Tongue (tissue), 3 donors: ENCODE measurements at places on chromosomes 12 and 14. TPM values are rescaled to one million over a fixed set of nuclear protein-coding genes. Genes with fewer than 3 reads are reported as not detected.

DNA sequence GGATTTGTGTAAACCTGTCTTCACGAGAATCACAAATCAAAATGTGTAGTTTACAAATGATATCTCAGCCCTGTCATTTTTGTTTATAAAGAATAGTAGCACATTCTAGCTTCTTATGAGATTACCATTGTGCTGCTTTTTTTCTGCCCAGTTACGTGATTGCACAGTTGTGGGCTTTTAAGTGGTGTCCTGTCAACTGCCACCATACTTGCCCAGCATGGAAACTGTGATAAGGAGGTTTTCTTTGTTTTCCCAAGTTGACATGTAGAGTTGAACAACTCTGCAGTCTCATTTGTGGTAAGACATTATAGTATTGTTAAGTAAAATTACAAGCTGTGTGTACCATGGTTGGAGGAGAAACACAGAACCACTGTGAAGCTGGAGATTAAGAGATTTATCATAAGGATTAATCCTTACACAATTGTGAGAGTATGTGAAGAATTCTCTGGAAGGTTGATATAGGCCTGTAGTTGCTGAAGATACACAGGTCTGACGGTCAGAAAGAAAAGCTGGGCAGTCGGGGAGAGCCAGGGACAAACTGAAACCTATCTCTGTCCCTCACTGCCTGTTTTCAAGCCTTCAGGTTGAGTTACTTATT, 12.2 kb downstream of the CHURC1 start:
- no peak for DNase-seq

DNA sequence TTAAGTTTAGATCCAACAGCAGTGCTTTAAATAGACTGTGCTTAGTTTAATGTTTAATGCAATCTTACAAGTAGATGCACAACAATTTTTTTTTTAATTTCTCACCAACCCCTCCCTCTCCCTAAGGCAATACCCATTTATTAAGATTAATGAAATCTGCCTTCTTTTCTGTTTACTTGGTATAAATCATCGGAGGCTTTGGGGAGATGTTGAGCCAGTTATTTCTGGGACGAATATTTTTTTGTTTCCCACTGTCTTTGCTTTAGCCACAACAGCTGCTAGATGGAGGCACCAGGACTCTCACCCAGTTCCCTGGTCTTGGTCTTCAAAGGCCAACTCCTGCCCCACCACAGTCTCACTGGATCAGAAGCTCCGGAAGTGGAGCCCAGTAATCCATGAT, 113.4 kb downstream of the PLXNC1 start:
- no peak for DNase-seq

DNA sequence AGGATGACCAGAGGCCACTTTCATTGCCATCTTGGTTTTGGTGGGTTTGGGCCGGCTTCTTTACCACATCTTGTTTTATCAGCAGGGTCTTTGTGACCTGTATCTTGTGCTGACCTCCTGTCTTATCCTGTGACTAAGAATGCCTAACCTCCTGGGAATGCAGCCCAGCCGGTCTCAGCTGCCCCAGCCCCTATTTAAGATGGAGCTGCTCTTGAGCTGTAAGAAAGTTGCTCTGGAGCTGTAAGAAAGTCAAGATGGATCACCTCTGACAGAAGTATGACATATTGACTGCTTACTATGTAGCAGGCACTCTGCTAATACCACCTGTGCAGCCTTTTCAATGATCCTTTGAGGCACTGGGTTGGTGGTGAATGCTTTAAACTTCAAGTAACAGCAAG, 52.1 kb downstream of the RIN3 start:
- DNase-seq = no peak

Gene OTUB2
- 0.41 TPM for total RNA-seq

- no peak for DNase-seq
Measured at GRCh38 chr12:104054681-104055346, 4.8 kb upstream of the GLT8D2 start.

GRCh38 chr12:68011882-68012207, 22.6 kb downstream of the IFNG-AS1 start:
- no peak for DNase-seq

DNA sequence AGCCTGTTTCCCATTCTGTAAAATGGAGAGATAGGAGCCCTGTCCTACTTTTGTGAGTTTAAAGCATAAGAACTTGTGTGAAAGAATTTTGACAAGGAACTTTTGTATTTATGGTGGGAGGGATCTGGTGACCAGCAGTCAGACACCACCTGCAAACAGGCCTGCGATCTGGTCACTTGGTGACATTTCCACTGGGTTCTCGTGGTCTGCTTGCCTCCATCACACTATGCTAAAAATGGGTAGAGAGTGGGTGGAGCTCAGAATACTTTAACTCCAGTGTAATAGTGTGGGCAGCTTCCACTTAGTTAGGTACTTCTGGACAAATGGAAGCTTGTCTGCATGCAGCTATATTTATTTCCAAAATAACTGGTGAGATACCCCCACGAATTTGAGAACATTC, 26.5 kb upstream of the PLXNC1 start:
- no peak for DNase-seq

Gene PUS1
- total RNA-seq = 10.1 TPM

DNA sequence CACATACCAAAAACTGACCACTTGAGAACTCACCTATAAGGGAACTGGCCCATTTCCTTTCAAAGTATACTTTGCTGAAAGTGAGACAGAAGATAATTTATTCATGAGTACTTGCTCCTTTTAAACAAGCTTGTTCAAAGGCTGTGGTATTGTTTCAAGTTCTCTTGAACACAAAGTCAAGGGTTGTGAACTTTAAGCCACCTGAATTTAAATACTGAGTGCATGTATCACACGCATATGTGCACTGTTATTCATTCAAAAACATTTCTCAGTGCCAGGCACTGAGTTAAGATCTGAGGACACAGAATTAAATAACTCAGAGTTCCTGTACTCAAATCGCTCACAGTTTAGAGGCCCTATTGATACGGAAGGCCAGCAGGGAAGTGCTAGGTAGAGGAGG, 19.1 kb upstream of the LDHB start:
- no peak for DNase-seq

DNA sequence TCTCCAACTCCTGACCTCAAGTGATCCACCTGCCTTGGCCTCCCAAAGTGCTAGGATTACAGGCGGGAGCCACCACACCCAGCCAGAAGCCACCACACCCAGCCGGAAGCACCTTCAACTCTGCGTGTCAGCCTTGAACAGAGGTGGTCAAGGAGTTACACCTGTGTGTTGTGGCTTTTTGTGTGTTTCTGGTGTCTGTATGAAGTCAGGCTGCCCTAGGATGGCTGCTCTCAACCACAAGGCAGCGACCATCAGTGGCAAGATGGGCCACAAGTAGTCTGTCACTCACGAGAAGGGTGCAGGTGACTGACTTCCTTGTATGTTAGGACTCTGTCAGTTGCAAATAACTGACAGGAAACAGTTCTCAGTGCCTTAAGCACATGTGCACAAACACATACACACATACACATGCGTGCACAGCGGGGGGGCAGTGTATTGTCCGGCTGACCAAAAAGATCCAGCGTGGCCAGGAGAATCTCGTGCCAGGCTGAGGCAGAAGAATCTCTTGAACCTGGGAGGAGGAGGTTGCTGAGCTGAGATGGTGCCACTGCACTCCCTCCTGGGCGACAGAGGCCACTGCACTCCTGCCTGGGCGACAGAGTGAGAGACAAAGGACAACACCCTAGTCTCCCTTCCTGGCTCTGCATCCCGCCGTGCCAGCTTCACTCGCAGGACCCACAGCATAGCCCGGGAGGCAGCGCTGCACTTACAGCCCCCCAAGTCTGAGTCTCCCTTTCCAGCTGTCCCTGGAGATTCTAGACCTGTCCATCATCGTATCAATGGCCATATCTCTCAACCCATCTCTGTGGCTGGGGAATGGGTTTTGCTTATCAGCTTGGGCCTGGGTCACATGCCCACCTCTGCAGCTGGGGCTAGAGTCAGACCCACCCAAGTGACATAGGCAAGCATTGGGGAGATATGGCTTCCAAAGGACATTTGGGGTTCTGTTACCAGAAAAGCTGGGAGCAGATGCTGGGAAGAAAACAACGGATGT, 13.7 kb downstream of the P2RX4 start:
- no peak for DNase-seq

DNA sequence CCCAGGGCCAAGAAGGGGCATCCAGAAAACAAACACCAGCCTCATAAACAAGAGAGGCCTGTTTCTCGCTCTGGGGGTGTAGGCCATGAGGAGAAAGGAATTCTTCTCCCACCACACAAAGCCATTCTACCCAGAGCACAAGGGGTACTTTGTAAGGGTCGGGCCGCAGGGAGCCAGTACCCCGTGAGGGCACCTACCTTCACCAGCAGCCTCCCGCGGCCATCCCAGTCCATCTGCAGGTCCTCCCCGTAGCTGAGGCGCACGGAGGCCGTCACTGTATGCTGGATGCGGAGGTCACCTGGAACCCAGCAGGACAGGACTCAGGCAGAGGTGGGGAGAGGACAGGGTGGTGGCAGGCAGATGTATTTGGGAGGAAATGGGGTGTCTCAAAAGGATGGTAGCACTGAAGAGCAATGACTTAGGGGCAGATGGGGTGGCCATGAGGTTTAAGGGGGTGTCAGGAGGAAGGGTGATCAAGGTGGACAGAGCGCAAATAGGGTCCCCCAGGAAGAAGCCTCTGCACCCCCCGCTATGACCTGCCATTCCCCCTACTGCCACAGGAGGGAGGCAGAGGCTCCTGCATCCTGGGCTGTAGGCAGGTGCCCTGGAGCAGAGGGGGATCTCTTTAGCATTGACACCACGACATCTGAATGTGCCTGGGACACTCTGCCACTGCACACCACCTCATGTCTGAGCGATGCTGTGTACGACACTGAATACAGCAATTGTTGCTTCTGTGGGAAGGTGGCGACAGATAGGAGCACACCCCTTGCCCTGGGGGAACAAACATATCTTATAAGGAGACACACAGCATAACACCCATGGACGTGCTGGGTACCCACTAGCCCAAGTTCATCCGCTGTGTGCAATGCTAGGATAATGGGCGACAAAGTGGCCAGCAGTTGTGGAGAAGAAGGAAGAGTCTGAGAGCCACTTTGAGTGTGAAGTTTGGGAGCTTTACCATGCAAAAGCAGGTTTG, 61.4 kb downstream of the VWF start:
- peak; percentile 76 for DNase-seq

DNA sequence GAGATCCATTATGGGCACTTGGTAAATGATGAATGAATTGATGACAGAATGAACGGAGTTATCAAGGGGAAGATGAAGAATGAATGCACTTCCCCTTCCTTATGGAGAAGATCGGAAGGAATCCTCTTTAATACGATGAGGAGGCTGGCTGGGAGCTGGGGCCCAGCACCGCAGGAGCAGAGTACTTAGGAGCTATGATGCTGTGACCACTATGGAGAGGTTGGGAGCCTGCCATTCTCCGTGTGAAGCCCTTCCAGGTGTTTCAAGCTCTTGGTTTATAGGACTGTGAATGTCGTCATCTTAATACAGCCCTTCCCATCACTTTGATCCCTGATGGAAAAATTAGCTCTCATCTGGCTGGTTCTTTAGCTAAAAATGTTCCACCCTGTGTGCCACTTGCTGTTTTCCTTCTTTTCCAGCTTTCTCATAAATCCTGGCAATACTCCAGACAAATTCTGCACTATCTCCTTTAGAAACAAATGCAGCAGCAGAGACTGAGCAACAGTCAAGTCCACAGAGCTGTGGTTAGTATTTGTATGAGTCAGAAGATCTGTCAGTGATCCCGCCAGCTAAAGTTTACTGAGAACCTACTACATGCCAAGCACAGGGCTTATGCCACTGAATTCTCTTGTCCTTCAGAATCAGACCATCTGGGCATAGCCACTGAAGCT, 263.1 kb upstream of the CRY1 start:
- no peak for DNase-seq

- DNase-seq = no peak
Measured at GRCh38 chr12:1071182-1071581, 80.2 kb downstream of the ERC1 start.

DNA sequence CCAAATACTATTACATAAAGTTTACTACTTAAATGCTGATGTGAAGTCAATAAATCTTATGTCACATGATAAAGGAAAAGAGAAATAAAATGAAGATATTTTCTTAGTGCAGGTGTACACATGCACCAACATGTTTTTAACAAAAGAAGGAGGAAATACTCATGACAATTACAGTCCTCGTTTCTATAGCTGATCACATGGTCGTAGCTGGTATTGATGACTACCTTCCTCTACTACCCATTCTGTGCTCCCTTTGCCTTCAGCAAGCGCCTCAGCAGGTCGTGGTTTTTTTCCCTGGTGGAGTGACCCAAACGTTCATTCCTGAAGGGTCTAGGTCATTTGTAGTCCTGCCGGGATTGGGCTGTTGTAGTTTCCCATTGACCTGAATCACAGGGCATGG, 25.4 kb upstream of the SLC10A1 start:
- no peak for DNase-seq

- DNase-seq = no peak
Measured at GRCh38 chr12:66170606-66171005, 810 bp upstream of the TMBIM4 start.
